Activated effector memory CD4-positive, alpha-beta T cell treated with Interleukin-2 at 50 U/mL for 16 hours (primary cell): ENCODE measurements at places on chromosomes 7 and 10.

DNA sequence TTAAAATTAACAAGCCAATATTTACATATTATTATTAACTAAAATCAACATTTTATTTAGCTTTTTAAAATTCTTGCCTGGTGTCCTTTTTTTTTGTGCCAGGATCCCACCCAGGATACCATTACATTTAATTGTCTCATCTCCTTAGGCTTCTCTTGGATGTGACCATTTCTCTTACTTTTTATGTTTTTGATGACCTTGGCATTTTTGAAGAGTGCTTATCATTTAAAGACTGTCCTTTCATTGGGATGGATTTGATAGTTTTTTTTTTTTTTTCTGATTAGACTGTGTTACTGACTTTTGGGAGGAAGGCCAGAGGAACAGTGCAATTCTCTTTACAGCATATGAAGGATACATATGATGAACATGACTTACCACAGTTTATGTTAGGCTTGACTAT is 181.4 kb upstream of the SMIM30 start:
- DNase-seq = no peak

DNA sequence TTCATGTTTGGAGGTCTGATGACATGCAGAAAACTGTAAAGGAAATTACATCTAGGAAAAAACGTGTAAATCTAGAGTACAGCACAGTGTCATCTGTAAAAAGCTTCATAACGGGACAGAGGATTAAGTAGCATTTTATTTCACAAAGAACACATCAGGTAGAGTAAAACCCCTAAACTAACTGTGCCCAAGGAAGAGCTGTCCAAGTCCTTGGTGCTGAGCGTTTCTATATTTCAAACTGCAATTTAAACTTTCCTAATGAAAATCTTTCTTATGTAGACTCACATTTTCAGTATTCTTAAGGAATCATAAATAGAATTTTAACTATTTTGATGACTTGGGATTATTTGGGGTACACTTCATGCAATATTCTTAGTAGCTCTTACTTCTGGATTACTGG is 646.2 kb downstream of the IPMK start:
- DNase-seq = no peak

- DNase-seq = no peak
These were observed 93.3 kb upstream of the FAM3C start for GRCh38 chr7:121489440-121489839.

DNA sequence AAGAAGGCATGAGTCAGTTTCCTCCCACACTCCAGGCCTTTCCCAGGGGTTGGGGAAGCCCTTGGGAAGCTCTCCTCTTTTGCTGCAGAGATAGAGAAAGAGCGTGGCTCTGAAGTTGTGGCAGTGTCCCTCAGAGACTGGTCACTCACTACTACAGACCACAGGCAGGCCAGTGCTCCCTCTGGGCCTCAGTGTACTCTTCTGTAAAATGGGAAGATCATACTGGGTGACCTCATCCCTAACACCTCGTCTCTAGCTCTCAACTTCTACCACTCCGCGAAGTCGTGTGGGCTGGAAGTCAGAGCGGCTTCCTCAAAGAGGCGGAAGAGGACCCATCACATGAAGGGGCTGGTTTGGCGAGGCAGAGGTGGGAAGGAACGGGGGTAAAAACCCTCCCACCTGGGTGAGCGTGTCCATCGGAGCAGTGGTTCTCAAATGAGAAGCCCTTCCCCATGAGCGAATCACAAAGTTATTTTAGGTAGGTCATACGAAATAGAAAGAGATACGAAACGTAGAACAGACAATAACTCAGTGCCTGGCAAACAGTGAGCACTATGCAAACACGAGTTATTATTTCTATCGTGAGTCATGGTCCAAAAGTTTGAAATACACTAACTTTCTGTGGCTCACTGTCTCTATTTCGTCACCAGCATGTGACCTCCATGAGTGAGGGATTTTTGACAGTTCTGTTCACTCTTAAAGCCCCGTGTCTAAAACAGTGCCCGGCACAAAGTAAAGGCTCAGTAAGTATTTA is 32.7 kb downstream of the PRKAG2 start:
- DNase-seq = no peak

DNA sequence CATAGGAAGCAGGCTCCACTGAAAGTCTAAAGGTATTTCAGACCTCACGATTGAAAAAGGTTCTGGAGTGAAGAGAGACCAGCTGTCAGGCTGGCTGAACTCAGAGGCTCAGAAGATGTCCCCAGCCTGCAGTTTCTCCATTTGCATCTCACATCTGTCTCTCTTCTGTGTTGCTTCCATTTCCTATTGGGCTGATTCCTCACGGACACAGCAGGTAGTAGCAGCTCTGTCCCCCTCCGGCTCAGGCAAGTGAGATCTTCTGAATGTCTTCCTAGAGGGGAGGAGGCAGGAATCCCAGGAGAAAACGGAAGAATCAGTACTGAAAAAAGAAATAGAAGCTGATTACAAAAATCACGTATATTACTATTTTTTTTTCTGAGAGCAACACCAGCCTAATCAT is 274.1 kb upstream of the COBL start:
- no peak for DNase-seq

- DNase-seq = no peak
These were observed 38.5 kb downstream of the BNIP3 start for GRCh38 chr10:131943021-131943814.

DNA sequence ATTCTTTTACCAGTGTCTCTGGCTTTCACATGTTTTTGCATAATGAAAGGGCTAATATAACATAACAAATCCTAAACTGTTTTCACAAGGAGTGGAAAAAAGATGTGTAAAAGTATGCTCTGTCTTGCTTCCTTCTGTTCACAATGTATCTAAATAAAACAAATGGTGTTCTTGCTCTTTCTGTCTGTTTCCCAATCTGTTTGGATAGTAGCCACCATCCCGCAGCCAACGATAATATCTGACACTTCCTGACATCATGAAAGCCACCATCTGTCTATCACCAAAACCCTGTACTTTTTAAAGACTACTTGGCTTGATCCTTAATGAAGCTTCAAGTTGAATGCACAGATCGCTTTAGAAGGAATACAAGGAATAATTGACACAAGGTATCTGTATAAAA is 246.2 kb downstream of the ETV1 start:
- no peak for DNase-seq

DNA sequence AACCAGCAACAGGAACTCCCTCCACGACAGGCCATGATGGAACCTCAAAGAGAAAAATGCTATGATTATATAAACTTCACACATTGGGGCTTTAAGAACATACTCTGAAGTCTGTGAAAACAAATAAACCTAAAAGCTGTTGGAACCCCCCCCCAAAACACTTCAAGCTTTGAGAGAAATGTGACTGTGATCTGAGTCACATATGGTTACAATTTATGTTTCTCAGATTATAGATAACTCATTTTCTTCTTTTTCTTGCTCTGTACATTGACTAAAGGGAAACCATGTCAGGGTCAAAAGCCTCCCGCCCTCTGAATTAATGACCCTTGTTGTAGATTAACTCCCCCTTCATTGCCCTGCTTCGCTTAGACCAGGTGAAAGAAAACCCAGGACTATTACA is 15.8 kb downstream of the VOPP1 start:
- DNase-seq = no peak

GRCh38 chr7:45190406-45191165 is 33.0 kb downstream of the RAMP3 start:
- DNase-seq = no peak

DNA sequence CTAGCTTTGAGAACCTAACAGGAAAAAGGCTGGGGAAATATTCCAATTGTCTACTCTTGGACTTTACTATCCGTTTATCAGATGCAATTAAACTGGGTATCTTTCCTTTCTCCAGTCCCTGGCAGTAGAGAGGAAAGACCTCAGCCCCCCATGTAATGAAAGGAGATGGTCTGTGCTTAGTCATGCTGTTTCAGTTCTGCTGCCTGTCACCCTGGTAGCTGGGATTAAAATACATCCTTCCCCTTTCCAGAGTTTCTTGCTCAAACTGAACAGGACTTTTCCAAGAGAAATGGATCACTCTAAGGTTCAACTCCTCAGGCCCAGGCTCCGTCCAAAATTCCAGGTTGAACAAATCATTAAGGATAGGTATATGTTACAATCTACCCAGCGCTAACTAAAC is 202.9 kb downstream of the PTEN start:
- DNase-seq = no peak
